NB4 (cell line): ENCODE measurements at places on chromosomes 4 and X.

- DNase-seq, result peak; percentile 76
Measured at GRCh38 chrX:72031634-72032033, 100.1 kb downstream of the RTL5 start.

GRCh38 chrX:47697181-47697580 lies 38.2 kb upstream of the UXT start:
- DNase-seq, result no peak

DNA sequence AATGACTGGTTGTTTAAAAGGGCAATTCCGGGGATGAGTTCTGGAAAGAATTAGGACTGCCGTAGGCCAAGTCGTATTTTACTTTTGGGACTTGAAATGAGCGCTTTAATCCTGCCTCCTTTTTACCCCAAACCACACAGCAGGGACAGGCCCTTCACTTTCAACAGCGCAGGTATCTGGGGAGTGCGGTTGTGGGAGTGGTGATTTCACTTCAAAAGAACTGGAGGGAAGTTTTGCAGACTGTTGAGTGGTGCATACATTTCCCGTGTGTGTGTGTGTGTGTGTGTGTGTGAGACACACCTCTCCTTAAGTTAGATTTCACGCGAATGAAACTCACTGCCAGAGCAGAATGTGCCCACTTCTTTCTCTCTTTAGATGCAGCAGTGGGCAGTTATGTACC lies 2.8 kb downstream of the NHS start:
- no peak for DNase-seq

DNA sequence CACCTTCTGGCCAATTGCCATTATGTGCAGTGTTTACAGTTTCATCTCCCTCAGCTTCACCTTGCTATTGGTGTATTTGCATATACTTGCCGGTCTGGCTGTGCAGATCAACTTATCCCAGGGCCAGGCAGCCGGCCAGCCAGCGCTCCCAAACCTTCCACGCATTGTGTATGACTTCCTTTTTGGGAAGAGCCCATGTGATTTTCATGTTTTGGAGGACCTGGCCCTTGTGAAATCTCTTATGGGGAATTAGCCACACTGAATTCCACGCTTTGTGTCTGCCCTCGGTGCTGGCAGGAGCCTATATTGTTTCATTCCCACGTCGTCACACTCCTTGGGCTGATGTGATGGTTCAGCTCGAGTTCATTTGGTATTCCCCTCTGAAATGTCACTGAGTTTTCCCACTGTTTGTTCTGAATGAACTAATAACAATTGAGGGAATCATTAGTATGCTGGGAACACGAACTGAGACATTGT lies 6.0 kb upstream of the PDLIM3 start:
- no peak for DNase-seq

GRCh38 chr4:104093247-104093646 lies 373.5 kb upstream of the TACR3 start:
- peak; percentile 35 for DNase-seq
